Gastrocnemius medialis (tissue), 4 donors: ENCODE measurements at places on chromosomes 2 and 18. TPM values are rescaled to one million over a fixed set of nuclear protein-coding genes. Genes with fewer than 3 reads are reported as not detected.

GRCh38 chr2:96963316-96963715 lies 23.1 kb downstream of the FAM178B start:
- H3K27me3 ChIP-seq: no peaks in the 10 kb centered on the region
- no peaks in the 10 kb centered on the region for H3K4me1 ChIP-seq
- no peak for DNase-seq
- H3K27ac ChIP-seq: no peak overlapping the region
- H3K36me3 ChIP-seq: no peaks in the 10 kb centered on the region

The LINC00305 gene
- total RNA-seq: not detected

DNA sequence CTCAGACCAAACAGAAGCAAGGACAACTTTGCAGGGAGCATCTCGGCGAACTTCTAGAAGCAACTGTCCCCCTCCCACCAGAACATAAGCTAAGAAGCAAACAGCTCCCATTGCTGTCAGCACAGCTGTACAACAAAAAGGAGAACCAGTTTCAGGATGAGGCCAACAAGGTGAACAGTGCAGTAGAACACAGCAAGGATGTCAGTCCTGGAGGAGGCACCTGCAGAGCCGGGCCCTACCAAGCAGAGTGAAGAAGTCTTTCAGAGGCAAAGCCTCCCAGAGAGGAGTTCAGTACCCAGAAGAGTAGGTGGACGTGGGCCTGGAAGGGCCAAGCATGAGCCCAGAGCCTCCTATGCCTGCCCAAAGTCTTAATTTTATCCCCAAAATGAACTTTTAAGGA lies 1.0 kb downstream of the PASK start:
- DNase-seq: no peak
- H3K36me3 ChIP-seq: no peaks in the 10 kb centered on the region
- peaks cover 13% of the 10 kb centered on the region for H3K4me1 ChIP-seq
- no peak overlapping the region for H3K4me3 ChIP-seq

The CCL20 gene
- 0.40 TPM for total RNA-seq

DNA sequence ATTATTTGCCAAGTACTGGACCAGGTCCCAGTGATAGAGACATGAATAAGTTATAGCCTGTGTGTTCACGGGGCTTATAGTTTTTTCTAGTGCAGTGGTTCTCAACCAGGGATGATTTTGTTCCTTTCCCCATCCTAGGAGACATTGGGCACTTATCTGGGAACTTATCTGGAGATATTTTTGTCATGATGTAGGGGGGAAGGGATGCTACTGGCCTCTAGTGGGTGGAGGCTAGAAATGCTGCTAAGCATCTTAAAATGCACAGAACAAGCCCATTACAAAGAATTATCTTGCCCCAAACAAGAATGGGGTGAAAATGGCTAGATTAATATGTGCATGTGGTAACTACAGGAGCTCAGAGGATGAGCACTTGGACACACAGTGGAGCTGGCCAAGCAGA lies 75.2 kb downstream of the KLHL29 start:
- no peaks in the 10 kb centered on the region for H3K4me1 ChIP-seq
- H3K36me3 ChIP-seq: no peaks in the 10 kb centered on the region
- H3K27ac ChIP-seq: no peak overlapping the region
- H3K4me3 ChIP-seq: no peak overlapping the region

- H3K4me1 ChIP-seq: no peaks in the 10 kb centered on the region
- DNase-seq: no peak
- H3K36me3 ChIP-seq: no peaks in the 10 kb centered on the region
- H3K27ac ChIP-seq: no peak overlapping the region
- H3K4me3 ChIP-seq: no peak overlapping the region
- H3K27me3 ChIP-seq: no peaks in the 10 kb centered on the region
Measured at GRCh38 chr2:147600646-147601045, 244.2 kb upstream of the ACVR2A start.

- H3K36me3 ChIP-seq: no peaks in the 10 kb centered on the region
- no peaks in the 10 kb centered on the region for H3K4me1 ChIP-seq
- H3K4me3 ChIP-seq: no peak overlapping the region
- DNase-seq: no peak
- no peak overlapping the region for H3K27ac ChIP-seq
Measured at GRCh38 chr2:58299123-58299522, 58.0 kb upstream of the FANCL start.

The SYT4 gene
- total RNA-seq: not detected

DNA sequence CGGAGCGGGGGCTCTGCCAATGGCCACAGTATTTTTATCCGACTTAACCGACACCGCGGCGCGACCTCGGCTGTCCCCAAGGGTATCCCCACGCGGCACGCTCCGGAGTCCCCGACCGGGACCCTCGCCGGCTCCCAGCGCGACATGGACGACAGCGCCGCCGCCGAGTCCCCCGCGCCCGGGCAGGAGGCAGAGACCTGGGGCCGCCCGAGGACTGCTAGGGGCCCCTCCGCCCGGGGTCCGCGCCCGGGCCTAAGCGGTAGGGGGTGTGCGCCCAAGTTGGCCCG lies 468 bp downstream of the UXS1 start:
- H3K4me1 ChIP-seq: peaks cover 15% of the 10 kb centered on the region
- H3K27me3 ChIP-seq: no peaks in the 10 kb centered on the region
- peak overlapping the region; percentile 84 for H3K27ac ChIP-seq
- H3K36me3 ChIP-seq: no peaks in the 10 kb centered on the region
- DNase-seq: no peak

DNA sequence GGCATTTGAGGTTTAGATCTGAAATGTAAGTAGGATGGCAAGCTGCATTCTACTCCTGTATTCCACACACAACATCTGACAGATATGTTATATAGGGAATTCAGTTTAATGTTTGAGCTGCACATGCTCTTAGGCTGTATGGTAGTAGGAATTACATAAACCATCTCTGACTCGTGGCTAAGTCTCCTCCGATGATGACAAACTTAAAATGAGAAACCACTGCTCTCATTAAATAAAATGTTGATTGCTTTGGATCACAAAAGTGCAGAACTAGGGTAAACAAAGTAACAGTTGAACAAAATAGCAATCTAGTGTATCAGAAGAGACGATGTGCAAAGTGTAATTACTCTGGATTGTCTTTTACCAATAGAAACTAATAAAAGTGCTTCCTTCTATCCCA lies 50.1 kb upstream of the WDR75 start:
- H3K4me1 ChIP-seq: no peaks in the 10 kb centered on the region
- no peak for DNase-seq
- H3K36me3 ChIP-seq: no peaks in the 10 kb centered on the region
- H3K4me3 ChIP-seq: no peak overlapping the region
- H3K27ac ChIP-seq: no peak overlapping the region

GRCh38 chr2:32572030-32572429 lies 55.8 kb upstream of the TTC27 start:
- no peak overlapping the region for H3K27ac ChIP-seq
- no peaks in the 10 kb centered on the region for H3K27me3 ChIP-seq

- H3K27ac ChIP-seq: no peak overlapping the region
- H3K4me3 ChIP-seq: no peak overlapping the region
- no peak for DNase-seq
- H3K27me3 ChIP-seq: no peaks in the 10 kb centered on the region
- H3K4me1 ChIP-seq: no peaks in the 10 kb centered on the region
Measured at GRCh38 chr2:134852518-134852917, 14.1 kb downstream of the ACMSD start.

DNA sequence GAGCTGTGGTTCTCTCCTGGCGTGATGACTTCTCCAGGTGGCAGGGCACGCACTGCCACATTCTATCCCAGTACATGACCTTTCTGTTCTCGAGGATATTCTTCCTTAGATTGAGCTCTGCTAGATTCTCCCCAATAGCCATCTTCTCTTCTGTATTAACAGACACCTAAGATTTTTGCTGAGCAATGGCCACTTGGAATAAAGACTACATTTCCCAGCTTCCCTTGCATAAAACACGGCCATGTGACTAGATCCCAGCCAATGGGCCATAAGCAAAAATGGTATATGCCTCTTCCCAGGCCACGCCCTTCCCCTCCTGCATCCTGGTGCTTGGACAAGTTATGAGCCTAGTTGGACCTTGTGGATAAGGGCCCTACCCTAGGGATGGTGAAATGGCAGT lies 82.1 kb downstream of the EIF2AK3 start:
- H3K4me1 ChIP-seq: no peaks in the 10 kb centered on the region
- no peak for DNase-seq
- no peak overlapping the region for H3K27ac ChIP-seq
- H3K4me3 ChIP-seq: no peak overlapping the region
- H3K27me3 ChIP-seq: peaks cover 9% of the 10 kb centered on the region

The PID1 gene
- 24.3 TPM for total RNA-seq

GRCh38 chr2:16716944-16717343 lies 51.3 kb upstream of the CYRIA start:
- no peak overlapping the region for H3K4me3 ChIP-seq
- no peak for DNase-seq
- H3K27ac ChIP-seq: no peak overlapping the region
- peaks cover 6% of the 10 kb centered on the region for H3K4me1 ChIP-seq

- H3K27ac ChIP-seq: peak overlapping the region; percentile 73
- H3K27me3 ChIP-seq: no peaks in the 10 kb centered on the region
- H3K36me3 ChIP-seq: no peaks in the 10 kb centered on the region
- H3K4me3 ChIP-seq: no peak overlapping the region
- DNase-seq: peak; percentile 33
Measured at GRCh38 chr2:197183355-197183754, 127.2 kb downstream of the ANKRD44 start.

The CRYGC gene
- not detected for total RNA-seq

GRCh38 chr2:35462226-35462998 lies 893.2 kb upstream of the CRIM1 start:
- no peaks in the 10 kb centered on the region for H3K4me1 ChIP-seq
- H3K27ac ChIP-seq: no peak overlapping the region
- H3K4me3 ChIP-seq: no peak overlapping the region
- DNase-seq: no peak

The SMC6 gene
- total RNA-seq: 8.6 TPM

DNA sequence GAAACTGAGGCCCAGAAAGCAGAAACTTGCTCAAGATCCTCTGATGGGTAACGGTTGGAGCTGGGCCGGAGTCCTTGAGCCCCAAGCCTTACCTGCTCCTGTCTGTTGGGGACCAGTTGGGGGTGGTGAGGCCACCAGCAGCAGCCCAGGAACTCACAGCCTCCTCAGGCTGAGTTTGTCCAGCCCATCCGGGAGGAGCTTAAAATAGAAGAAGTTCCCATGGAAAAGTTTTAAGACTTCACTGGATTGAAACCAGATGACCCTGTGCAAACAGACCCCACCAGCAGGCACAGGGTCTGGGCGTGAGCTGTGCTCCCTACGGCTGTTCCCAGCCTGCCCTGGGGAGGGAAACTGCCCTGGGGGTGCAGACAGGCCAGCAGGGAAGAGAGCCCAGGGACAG lies 40.6 kb upstream of the FOSL2 start:
- peaks cover 29% of the 10 kb centered on the region for H3K4me1 ChIP-seq
- H3K27me3 ChIP-seq: no peaks in the 10 kb centered on the region
- H3K36me3 ChIP-seq: no peaks in the 10 kb centered on the region
- H3K27ac ChIP-seq: no peak overlapping the region

- no peaks in the 10 kb centered on the region for H3K36me3 ChIP-seq
- H3K4me3 ChIP-seq: no peak overlapping the region
- no peak for DNase-seq
- H3K27ac ChIP-seq: no peak overlapping the region
- H3K4me1 ChIP-seq: peaks cover 4% of the 10 kb centered on the region
- H3K27me3 ChIP-seq: no peaks in the 10 kb centered on the region
Measured at GRCh38 chr2:166499281-166499680, 5.2 kb upstream of the SCN7A start.

The IL36B gene
- total RNA-seq: not detected

The PLB1 gene
- total RNA-seq: 1.2 TPM
